ENCODE measurements at places on chromosomes 1 and 21.
A peak's percentile ranks its signal among the peaks of the same experiment; 100 is the strongest.

DNA sequence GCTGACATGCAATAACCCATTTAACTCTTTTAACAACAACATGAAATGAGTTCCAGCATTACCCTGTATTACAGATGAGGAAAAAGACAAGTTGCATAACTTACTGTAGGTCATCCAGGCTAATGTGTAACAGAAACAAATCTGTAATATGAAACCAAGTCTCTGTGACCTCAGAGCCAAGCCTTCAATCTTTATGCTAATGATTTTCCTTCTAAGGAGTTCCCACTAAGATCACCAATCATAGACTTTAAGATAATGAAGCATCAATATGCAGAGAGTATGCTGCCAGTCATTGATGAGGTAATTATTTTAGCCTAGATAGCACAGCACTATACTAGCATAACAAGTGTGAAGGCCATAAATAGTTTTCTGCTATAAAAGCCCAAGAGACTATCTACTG lies 35.6 kb upstream of the RNPC3 start:
- no peak for DNase-seq

DNA sequence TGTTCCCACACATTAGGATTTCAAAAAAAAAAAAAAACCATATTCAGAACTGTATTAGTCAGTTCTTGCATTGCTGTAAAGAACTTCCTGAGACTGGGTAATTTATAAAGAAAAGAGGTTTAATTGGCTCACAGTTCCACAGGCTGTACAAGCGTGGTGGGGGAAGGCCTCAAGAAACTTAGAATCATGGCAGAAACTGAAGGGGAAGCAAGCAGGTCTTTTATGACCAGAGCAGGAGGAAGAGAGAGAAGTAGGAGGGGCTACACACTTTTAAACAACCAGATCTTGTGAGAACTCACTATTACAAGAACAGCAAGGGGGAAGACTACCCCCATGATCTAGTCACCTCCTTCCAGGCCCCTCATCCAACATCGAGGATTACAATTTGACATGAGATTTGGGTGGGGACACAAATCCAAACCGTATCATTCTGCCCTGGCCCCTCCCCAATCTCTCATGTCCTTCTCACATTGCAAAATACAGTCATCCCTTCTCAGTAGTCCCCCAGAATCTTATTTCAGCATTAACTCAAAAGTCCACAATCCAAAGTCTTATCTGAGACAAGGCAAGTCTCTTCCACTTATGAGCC lies 51.8 kb downstream of the POU2F1 start:
- DNase-seq = no peak

GRCh38 chr1:207497941-207498340 lies 2.0 kb downstream of the CR1 start:
- DNase-seq = no peak

- no peak for DNase-seq
Measured at GRCh38 chr1:33459691-33460090, 12.8 kb upstream of the ZSCAN20 start.

- no peak for DNase-seq
Measured at GRCh38 chr1:231591466-231591865, 35.1 kb upstream of the DISC1 start.

DNA sequence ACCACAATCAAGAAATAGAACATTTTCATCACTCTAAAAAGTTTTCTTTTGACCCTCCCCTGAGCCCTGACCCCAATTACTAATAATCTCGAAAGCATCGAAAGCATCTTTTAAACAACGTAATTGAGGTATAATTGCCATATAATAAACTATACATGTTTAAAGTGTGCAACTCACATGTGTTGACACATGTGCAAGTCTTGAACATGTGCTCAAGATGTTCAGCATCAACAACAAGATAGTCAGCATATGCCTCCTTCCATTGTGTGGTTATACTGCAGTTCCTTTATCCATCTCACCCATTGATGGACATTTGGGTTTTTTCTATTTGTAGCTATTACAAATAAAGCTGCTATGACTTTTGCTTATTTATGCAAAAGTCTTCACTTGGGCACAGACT lies 90.7 kb downstream of the RIPK4 start:
- no peak for DNase-seq

DNA sequence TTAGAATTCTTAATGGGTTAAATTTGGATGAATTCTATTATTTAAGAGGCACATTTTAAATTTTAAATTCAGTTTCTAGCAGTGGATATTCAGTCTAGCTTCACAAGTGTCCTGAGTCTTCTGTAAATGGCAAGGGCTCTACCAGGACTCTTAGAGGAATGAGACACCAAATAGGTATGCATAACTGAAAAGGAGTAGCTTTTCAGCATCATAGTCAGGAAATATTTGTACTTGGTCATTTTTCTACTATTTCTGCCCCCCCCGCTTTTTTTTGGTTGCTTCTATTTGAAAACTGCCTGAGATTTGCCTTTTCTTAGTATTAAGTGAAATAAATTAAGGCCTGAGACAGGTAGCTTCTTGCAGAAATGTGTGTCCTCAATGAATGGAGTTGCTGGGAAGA lies 80.2 kb downstream of the MAST2 start:
- DNase-seq = no peak

DNA sequence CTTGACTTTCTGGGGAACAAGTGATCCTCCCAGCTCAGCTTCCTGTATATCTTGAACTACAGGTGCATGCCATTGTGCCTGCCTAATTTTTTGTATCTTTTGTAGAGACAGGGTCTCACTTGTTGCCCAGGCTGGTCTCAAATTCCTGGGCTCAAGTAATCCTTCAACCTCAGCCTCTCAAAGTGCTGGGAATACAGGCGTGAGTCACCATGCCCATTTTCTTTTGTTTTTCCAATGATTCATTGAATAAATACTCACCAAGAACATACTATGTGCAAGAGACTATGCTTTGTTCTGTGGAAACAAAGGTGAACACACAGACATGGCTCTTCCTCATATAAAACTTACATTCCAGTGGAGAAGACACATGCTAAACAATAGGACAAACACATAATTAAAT lies 407.8 kb upstream of the DAB1 start:
- DNase-seq = no peak

- no peak for DNase-seq
Measured at GRCh38 chr1:209400351-209401220, 182.9 kb upstream of the CAMK1G start.

GRCh38 chr1:39328095-39328494 lies 123.6 kb downstream of the MACF1 start:
- DNase-seq = no peak

GRCh38 chr1:53413175-53414001 lies 45.8 kb upstream of the DMRTB1 start:
- no peak for DNase-seq

- no peak for DNase-seq
Measured at GRCh38 chr1:113692824-113693431, 66.4 kb downstream of the PHTF1 start.

GRCh38 chr1:31620631-31621497 lies 3.4 kb downstream of the HCRTR1 start:
- no peak for DNase-seq

GRCh38 chr1:183476081-183476480 lies 3.8 kb downstream of the SMG7 start:
- DNase-seq = no peak

- DNase-seq = no peak
Measured at GRCh38 chr1:187168297-187168696, 339.5 kb downstream of the PLA2G4A start.

DNA sequence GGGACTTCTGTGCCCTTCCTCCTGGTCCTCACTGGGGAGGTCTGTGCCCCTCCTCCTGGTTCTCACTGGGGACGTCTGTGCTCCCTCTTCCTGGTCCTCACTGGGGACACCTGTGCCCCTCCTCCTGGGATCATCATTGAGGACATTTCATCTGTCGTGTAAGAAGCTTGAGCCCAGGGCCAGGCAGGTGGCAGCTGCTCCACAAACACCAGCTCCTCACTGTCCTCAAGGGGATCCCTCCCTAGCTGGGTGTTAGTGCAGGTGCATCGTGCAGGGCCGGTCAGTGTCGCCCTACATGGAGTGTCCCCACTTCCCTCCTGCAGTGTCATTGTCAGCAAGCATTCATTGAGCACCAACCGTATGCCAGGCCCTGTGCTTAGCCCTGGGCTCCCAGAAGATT lies 312.7 kb downstream of the PTPRU start:
- no peak for DNase-seq

GRCh38 chr1:242556759-242557158 lies 32.3 kb upstream of the PLD5 start:
- no peak for DNase-seq

DNA sequence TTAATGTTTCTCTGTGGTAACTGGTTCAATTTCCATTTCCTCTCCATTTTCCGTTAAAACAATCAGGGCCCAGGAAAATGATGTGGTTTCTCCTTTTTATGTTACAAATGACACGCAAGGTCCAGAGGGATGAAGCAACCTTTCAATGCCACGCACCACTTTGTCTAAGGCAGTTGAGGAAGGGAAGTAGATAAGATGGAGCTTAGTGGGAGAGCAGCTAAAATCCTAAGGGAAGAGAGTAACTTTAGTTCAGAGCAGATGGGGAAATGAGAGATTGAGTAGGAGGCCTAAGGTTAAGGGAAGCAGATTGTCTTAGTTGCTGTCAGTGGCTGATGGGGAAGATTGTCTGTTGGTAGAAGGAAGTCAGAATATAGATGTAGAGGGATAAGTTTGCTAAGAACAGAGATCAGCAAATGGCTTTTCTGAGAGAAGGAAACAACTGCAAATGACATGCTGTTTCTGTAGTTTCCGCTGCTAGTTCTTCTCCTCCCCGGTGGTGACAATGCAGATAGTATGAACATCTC lies 660 bp downstream of the CD1C start:
- DNase-seq = no peak

GRCh38 chr1:2555634-2556276 lies 416 bp upstream of the TNFRSF14 start:
- DNase-seq = no peak

- no peak for DNase-seq
Measured at GRCh38 chr1:205670611-205671430, 9.5 kb downstream of the SLC45A3 start.

GRCh38 chr1:179079113-179079761 lies 2.6 kb upstream of the TOR3A start:
- peak; percentile 5 for DNase-seq

GRCh38 chr1:47887060-47887459 lies 110.1 kb downstream of the TRABD2B start:
- no peak for DNase-seq

GRCh38 chr1:7899741-7900140 lies 40.9 kb downstream of the TNFRSF9 start:
- no peak for DNase-seq

GRCh38 chr1:17251246-17251645 lies 2.3 kb downstream of the PADI3 start:
- no peak for DNase-seq

- DNase-seq = no peak
Measured at GRCh38 chr1:226820941-226821718, 49.3 kb upstream of the PSEN2 start.

GRCh38 chr1:25675729-25676476 lies 59.3 kb downstream of the MAN1C1 start:
- DNase-seq = no peak

- DNase-seq = no peak
Measured at GRCh38 chr1:29433830-29434229, 197.5 kb downstream of the PTPRU start.

- DNase-seq = no peak
Measured at GRCh38 chr1:153548722-153549688, at the start of gene S100A3. Gene S100A3 (minus strand): TSS chr1:153549258. CDS start chr1:153548485, 773 bp downstream.

DNA sequence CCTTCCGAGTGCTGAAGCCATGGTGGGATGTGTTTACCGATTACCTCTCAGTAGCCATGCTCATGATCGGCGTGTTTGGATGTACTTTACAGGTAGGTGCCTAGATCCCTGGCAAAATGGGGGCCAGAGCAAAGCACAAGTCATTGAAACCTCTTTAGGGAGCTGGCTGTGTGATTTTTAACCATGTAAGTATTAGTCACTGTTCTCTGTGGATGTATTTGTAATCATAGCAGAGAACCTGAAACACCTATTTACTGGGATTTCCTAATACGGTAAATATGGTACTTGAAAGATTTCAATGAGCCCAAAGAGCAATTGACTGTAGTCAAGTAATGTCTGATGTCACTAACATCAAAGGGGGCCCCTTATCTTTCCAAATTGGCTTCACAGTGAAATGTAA lies 53.6 kb downstream of the LRRC8C start:
- DNase-seq = no peak

DNA sequence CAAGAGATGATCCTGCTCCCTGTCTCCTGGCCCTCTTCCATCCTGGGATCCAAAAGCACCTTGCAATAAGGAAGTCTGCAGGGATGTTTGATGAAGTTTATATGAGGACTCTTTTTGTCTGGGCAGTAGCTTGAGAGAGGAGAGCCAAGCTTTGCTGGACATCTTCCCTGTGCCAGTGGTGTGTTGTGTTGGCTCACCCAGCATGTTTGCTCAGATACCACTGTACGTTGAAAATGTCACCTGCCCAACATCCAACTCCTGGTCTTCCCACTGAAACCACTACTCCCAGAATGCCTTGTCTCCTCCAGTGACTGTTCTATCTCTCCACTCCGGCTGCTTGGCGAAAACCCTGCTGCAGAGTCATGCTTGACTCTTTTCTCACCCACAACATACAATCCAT lies 12.8 kb downstream of the CDK18 start:
- DNase-seq = no peak

DNA sequence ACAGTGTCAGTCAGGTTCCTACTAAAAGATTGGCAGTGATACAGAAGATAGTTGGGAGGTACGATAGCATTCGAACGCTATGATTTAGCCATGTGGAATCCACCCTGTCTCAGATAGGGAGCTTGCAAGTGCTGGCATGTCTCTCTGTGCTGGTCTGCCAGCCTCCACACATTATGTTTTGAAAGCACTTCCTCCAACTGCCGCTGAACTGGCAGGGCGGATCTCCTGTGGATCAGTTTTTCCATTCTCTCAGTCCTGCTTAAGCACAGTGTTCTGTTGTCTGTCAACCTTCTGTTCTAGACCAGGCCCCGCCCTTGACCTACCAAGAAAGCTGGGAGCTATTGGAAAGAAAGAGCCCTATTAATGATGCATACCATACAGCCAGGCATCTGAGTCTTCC lies 65.5 kb upstream of the PALMD start:
- no peak for DNase-seq

GRCh38 chr1:187689129-187689528 lies 860.4 kb downstream of the PLA2G4A start:
- DNase-seq = no peak

- no peak for DNase-seq
Measured at GRCh38 chr1:46595127-46595526, 8.9 kb downstream of the MKNK1 start.

GRCh38 chr1:196557797-196558196 lies 50.4 kb downstream of the KCNT2 start:
- DNase-seq = no peak

DNA sequence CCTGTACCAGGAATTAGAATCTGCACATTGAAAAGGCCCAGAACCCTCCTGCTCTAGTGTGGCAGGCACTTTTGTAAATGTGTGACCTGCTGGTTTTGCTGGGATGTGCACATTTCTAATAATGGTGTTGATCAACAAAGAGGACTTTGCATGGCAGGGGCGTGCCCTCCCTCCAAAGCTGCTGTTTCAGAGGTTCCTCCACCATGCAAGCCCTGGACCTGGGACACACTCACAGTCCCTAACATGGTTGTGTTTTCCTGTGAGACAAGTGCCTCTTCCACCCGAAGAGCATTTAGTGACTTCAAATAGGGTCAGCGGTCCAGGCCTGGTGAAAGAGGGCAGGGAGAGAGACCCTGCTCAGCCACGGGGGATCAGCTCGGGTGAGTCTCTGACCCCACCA lies 28.1 kb downstream of the TENT5C start:
- DNase-seq = no peak

Measured in NCI-H1417 treated with DMSO at 0.1 percent for 48 hours (cell line).